Stimulated activated CD8-positive, alpha-beta memory T cell treated with anti-CD3 and anti-CD28 coated beads, Interleukin-7, amount 100 ng/mL, for 1 hour (primary cell): ENCODE measurements at places on chromosomes 13 and 19.

DNA sequence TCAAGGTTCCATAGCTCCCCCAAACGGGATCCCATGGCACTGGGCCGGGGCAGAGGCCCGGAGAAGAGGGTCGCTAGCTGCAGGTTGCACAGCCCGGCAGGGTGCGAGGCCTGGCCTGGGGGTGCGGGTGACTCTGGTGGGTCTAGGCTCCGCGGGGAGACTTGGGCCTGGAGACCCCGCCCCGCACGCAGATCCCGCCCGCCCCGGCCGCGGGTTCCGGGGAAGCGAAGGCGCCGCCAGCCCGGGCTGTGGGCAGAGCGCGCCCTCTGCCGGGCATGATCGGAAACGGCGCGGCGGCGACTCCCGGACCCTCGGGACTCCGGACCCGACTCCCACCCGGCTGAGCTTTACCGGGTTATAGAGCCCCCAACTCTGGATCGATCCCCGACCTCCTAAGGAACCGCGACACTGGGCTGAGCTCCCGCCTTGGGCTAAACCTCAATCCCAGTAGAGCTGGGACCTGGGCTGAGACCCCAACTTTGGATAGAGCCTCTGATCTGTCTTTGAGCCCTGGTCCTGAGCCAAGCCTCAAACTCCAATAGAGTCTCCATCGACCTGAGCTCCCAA, 3.1 kb upstream of the TNFAIP8L1 start:
- peak; percentile 58 for DNase-seq

GRCh38 chr19:49682274-49682673, 5.2 kb downstream of the PRMT1 start:
- no peak for DNase-seq

DNA sequence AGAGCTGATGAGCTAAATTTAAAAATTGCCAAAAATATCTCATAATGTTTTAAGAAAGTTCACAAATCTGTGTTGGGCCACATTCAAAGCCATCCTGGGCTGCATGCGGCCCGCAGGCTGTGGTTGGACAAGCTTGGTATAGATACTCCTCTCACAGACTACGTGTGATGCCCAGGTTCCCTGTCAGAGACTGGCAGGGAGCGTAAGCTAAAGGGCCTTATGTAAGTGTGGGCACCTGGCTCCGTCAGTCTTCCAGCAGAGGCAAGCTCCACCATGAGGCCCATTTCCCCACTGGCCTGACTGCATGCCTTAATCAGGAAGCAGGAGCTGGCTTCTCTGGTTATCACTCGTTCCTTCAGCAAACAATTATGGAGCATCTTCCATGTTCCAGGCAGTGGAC, 200.2 kb downstream of the FOXO1 start:
- DNase-seq: no peak

GRCh38 chr13:101178406-101178805, 237.9 kb downstream of the NALCN start:
- no peak for DNase-seq

DNA sequence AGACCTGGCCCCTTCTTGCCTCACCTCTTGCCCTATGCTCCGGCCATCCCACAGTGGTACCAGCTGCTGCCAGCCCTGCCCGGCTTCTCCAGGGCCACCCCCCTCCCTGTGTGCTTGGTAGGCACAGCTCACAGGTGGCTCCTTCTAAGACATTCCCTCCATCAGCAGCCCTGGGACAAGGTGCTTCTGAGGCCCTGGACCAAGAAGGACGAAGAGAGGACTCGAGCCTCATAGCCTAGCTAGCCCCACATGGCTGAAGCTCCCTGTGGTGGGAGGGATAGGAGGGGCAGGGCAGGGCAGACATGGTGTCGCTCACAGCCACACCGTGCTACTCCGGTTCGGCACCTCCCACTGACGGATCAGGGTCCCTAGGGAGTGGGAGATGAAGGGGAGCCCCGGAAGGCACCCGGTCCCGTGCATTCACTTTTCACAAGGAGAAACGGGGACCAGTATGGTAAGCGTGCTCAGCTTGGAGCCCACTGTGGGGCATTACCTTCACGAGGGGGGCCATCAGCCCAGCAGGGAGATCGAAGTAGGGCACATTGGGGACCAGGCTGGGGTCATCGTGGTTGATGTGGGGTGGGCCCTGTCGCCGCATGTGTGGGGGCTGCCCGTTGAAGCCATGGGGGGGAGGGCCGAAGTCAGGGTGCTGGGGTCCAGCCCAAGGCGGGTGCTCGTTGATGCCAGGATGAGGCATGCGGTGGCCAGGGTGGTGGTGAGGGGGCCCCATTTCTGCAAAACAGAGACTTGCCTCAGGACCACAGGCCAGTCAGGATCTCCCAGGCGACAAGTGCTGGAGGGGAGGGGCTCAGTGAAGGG, 19.5 kb downstream of the CHERP start:
- DNase-seq: no peak

- no peak for DNase-seq
These were observed 128.8 kb downstream of the ZDHHC20 start for GRCh38 chr13:21330126-21330861.

DNA sequence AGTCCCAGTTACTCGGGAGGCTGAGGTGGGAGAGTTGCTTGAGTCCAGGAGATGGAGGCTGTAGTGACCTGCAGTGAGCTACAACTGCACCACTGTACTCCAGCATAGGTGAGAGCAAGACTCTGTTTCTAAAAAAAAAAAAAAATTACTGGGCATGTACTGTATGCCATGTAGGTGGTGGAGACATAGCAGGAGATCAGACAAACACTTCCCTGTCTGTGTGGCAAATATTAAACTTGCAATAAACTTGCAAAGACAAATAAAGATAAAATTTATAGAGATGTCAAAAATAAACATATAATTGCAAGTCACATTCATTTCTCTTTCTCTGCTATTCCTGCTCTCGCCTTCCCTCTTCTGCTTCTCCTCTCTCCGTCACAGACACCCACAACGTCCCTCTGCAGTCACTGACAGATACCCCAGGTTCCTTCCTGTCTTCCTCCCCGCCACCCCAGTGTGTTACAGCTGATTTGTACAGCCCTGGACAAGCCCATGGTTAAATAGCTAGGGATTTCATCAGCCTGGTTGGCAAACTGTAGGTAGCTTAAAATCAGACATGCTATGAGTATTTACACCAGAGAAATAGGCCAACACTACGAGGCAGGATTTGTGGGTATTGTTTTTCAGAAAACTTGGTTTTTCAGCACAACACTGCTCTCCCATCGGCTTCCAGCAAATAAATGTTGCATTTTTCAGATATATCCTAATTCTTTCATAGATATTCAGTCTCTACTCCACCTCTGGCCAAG, 1.3 kb upstream of the CD177 start:
- no peak for DNase-seq

DNA sequence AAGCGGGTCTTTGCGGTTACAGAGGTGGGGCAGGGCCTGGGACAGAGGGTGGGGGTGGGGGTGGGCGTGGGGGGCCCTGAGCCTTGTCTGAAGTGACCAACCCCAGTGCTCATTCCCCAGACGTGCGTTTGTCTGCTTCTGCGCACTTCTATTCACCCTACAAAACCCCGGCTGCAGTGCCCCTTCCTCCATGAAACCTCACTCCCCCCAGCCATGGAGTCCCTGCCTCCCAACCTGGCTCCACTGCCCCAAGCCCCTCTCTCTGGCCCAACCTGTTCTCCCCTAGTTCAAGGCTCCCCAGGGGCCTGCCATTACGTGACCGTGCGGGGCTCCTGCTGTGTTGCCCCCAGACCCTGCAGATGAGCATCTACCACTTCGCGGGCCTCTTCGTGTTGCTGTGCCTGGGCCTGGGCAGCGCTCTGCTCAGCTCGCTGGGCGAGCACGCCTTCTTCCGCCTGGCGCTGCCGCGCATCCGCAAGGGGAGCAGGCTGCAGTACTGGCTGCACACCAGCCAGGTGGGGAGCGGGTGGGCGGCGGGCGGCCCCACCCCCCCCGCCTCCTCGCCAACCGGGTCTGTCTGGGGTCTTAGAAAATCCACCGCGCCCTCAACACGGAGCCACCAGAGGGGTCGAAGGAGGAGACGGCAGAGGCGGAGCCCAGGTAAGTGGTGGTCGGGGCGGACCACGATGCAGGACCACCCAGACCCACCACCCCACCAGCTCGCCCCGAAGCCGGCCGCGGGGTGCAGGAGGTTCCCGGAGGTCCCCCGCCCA, 8.2 kb downstream of the GRIN3B start:
- DNase-seq: no peak

- DNase-seq: no peak
These were observed 708 bp upstream of the ERCC1 start for GRCh38 chr19:45424191-45425058.

DNA sequence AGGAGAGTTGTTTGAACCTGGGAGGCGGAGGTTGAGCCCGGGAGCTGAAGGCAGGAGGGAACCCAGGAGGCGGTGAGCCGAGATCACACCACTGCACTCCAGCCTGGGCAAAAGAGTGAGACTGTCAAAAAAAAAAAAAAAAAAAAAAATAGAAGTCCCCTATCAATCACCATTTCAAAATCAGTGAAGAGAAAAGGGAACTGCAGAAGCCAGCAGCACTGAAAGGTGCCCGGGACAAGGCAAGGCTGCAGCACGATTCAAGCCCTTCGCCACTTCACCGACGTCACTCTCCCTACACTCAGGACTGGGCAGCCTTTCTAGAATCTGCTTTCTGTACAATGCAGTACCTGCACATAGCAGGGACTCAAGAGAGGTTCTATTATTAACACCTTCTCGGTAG, 21.9 kb upstream of the USP12 start:
- DNase-seq: no peak

- DNase-seq: no peak
These were observed 12.3 kb upstream of the GGACT start for GRCh38 chr13:100600915-100601314.

DNA sequence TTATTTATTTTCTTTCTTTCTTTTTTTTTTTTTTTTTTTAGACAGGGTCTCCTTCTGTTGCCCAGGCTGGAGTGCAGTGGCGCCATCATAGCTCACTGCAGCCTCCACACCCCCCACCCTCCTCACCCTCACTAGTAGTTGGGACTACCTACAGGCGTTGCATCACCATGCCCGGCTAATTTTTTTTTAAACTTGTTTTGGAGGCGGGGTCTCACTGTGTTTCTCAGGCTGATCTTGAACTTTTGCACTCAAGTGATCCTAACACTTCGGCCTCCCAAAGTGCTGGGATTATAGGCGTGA, 33.6 kb downstream of the GJA3 start:
- no peak for DNase-seq

GRCh38 chr13:32453981-32454380, 26.1 kb upstream of the N4BP2L1 start:
- DNase-seq: no peak

- no peak for DNase-seq
These were observed 117.4 kb downstream of the TRPC4 start for GRCh38 chr13:37752146-37752545.

DNA sequence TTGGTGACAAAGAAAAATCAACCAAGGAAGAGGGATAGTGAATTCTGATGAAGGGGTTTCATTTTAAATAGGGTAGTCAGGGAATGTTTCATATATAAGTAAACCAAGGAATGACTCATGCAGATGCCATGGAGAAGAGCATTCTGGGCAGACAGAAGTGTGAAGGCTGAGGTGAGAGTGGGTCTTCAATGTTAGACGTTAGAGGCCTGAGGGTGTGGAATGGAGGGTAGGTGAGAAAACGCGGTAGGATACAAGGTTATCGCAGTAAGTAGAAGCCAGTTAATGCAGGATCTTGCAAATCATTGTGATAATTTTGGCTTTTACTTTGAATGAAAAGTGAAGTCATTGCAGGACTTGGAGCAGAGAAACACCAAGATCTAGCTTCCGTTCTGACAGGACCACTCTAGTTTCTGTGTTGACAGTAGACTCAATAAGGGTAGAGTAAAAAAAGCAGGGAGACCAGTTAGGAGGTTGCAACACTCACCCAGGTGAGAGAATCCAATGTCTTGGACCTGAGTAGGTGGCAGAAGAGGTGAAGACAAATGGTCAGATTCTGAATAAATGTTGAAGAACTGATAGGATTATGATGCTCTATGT, 225.2 kb upstream of the TMTC4 start:
- DNase-seq: no peak

DNA sequence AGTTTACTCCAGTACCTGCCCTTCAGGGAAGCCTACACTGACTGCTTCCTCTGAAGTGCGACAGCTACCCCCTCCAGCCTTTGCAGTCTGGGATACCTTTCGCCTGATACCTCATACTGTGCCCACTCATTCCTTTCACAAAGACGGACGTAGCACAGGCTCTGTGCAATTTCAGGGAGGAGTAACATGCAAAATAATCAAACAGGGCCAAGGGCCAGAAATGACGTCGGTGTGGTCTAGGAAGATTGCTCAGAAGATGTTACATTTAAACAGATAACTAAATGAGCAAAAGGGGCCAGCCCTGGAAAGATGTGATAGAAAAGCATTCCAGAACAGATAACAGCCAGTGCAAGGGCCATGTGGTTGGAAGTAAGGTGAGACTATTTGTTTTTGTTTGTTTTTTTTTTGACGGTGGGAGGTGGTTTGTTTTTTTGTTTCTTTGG, 6.6 kb upstream of the DDX39A start:
- no peak for DNase-seq

DNA sequence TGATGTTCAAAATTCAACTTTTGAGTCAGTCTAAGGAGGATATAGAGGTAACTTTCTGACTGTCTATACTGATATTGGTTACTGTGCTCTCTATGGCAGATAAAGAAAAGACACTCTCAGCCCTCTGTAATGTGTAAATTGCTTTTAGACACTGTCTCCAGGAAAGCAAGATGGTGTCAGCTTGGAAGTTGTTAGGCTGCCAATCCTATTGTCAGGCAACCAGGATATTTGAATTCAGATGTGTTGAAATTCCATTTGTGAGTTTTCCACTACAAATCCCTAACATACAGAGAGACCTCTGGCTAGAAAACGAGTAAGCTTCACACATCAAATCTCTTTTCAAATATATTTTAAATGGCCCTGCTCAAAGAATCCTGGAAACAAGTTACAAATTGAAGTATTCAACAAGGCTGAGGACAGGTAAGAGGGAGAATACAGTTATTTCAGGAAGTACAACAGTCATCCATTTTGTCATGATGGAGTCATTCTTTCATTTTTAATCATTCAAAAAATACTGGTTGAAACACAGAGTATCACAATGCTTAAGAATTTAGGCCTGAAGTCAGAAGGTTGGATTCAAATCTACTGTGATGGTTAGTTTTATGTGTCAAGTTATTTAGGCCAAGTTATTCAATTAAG, 312.0 kb downstream of the OLFM4 start:
- DNase-seq: no peak

- no peak for DNase-seq
These were observed 7.0 kb downstream of the GPR18 start for GRCh38 chr13:99250982-99251825.

- no peak for DNase-seq
These were observed 7.3 kb upstream of the MEDAG start for GRCh38 chr13:30898678-30899241.

- no peak for DNase-seq
These were observed 460.5 kb downstream of the COG6 start for GRCh38 chr13:40116008-40116407.

- no peak for DNase-seq
These were observed 307.1 kb upstream of the ZNF507 start for GRCh38 chr19:32038021-32038920.
